Stimulated activated CD8-positive, alpha-beta memory T cell treated with anti-CD3 and anti-CD28 coated beads, Interleukin-15, amount 100 ng/mL, for 48 hours (primary cell): ENCODE measurements at places on chromosomes 2 and 18.
A peak's percentile ranks its signal among the peaks of the same experiment; 100 is the strongest.

GRCh38 chr18:76712511-76713140 lies 109.7 kb upstream of the ZNF236 start:
- DNase-seq = no peak

DNA sequence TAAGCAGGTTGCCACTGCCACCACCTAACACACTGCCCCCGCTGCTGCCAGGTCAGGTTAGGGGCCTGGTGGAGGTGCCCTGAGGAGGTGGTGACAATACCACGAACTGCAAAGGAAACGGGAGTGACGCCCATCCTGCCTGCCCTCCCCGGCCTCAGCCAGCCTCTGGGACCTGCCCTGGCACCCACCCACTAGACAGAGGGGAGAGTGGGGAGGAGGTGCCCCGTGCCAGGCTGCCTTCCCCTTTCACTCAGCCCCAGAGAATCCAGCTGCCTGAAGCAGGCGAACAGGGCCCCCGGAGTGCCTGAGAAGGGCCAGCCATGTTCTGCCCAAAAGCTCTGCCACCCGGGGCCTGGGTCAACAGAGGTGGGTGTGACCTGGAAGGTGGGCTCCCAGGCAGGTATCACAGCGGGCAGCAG lies 44.5 kb upstream of the FOSL2 start:
- DNase-seq = peak; percentile 54

DNA sequence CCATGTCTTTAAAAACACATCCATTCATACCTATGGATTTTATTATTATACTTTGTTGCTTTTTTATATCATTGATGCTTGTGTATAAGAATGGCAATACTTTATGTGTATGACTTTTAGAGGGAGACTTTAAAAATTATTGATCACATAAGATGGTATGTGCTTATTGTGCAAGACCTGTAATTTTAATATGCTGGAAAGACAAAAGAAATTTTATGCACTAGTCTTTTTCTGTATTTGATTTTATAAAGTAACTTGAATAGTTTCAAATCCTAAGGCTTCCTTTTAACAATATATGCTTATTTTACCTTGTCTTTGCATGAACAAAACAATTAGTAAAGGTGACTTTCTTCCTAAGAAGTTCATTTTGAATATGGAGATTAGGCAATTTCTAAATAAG lies 226.4 kb downstream of the PARD3B start:
- no peak for DNase-seq

GRCh38 chr2:88209521-88210131 lies 39.5 kb downstream of the THNSL2 start:
- DNase-seq = no peak

DNA sequence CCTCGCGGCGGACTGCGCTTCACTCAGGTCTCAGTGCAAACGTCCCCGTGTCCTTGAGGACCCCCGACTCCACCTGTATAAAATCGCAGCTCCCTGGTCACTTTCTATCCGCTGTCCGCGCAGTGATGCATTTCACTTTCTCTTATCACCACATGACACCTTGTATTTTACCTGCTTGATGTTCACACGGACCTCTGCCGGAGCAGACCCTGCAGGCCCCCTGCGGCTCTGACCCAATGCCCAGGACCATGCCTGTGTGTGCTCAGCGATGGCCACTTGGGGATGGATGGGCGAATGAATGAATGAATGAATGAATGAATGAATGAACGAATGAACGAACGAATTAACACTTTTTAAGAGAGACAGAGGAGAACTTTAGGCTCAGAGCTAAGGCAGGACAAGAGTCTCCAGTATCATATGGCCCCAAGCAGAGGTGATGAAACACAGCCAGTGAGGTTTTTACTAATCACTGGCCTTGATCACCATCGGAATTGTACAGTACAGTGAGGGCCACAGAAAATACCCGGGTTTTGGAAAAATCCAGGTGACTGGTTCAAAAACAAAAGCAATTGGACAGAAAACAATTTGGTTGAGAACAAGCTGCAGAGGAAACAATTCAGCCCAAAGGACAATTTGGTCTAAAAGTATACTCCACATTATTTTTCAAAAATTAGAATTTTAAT lies 12.3 kb downstream of the ASPRV1 start:
- no peak for DNase-seq

- DNase-seq = no peak
Measured at GRCh38 chr2:203155406-203155805, 83.4 kb upstream of the CYP20A1 start.

- peak; percentile 49 for DNase-seq
Measured at GRCh38 chr2:47783486-47784351, 774 bp downstream of the MSH6 start.

GRCh38 chr2:214410128-214410775 lies 602 bp upstream of the VWC2L start:
- no peak for DNase-seq
